ENCODE measurements at places on chromosomes 2 and 18. TPM values are rescaled to one million over a fixed set of nuclear protein-coding genes. Genes with fewer than 3 reads are reported as not detected.
A peak's percentile ranks its signal among the peaks of the same experiment; 100 is the strongest.

Gene HOXD8
- total RNA-seq: 1.6 TPM

- DNase-seq: peak; percentile 39
Observed at GRCh38 chr2:70514612-70515055, 39.0 kb downstream of the TGFA start.

DNA sequence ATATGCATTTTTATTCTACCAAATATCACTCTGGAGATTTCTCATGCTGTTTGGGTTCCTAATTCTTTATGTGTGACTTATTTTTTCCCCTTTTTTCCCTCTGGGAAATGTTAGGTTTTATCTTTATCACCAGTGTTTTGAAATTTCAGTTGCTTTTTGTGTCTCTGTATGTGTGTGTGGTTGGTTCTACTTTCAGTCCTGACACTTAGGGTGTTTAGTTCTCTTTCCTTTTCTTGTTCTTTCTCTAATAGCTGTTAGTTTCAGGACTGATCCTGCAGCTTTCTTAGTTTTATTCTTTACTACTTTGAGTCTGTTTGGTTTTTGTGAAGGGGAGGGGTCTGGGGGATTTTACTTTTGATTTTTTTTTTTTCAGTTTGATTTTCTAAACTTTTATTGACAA lies 23.1 kb downstream of the PPM1B start:
- no peak for DNase-seq

- DNase-seq: peak; percentile 26
Observed at GRCh38 chr18:74899554-74899953, 301.9 kb downstream of the ZNF407 start.

Gene CLASP1
- 48.7 TPM for total RNA-seq

DNA sequence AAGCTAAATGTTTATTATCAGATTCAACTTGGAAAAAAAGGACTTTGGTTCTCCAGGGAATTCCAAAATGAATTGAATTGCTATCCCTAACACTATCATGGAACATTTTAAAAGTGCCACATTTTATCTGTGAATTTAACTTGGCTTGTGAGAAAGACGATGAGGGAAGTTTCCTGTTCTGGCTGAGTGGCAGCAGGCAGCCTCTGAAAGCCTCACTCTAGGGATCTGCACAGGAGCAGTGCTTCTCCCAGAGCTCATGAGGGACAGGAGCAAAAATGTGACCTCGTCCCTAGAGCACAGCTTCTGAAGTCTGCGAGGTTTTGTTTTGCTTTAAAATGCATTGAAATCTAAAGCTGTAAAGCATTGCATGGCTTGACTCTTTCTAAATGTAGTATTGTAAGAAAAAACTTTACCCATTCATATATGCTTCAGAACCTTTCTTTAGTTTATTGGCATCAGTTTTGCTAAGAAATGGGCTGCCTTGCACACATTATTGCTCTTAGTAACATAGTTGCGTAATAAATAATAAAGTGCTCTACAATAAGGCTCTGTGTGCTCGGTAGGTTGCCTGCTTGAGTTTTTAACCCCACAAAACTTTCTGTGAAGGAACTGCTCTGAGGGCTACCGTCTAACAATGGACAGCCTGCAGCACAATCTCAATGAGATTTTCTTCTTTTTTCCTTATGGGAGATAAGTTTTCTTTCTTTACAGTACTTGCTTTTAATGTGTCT lies 136.2 kb upstream of the CDCA7 start:
- peak; percentile 56 for DNase-seq

Gene CYP26B1
- 2.6 TPM for total RNA-seq

Gene AMER3
- total RNA-seq: 0.74 TPM

Data from lung (tissue), 17 donors.